ENCODE measurements at places on chromosomes 11 and 22.

GRCh38 chr11:37298173-37298572, 700.1 kb upstream of the RAG2 start:
- DNase-seq = no peak

GRCh38 chr11:88629496-88629895, 292.0 kb upstream of the CTSC start:
- no peak for DNase-seq

DNA sequence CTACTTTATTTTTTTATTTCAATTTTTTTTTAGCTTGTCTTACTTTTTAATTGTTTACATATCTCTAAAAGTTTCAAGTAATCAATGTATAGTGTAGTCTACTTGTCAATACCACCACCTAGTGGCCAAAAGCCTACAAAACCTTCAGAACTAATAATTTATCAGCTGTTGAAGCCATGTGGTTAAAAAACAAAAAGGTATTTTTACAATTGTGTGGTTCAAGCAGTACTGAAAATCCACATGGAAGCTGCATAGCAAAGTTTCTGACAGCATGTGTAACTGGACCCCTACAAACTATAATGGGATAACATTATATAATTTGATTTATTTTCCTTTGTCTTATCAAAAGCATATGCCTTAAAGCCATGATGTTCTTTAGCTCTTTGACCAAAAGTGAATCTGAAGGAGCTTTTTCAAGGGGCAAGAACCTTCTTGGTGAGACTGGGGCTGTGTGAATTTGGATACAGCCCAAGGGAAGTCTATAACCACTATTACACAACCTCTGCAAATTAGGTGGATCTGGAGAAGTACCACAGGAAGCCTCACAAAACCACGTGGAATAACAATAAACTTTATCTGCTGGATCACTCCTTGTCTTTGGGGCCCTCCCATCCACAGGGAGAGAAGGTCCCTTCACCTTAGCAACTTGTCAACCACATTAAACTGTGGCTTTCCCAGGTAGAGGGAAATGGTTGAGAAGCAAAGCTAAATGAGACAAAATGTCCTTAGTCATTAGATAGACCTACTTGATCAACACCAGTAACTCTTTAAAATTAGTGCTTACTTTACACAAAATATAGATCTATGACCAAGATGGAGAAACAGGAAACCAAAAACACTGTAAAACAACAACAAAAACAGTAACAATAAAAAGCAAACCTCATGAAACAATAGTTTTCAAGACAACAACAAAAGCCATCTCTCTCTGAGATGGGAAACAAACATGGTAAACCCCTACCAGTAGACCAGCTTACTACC, 9.9 kb downstream of the NARS2 start:
- DNase-seq = peak; percentile 77

- DNase-seq = no peak
Measured at GRCh38 chr11:118625036-118625690, 17.7 kb downstream of the PHLDB1 start.

DNA sequence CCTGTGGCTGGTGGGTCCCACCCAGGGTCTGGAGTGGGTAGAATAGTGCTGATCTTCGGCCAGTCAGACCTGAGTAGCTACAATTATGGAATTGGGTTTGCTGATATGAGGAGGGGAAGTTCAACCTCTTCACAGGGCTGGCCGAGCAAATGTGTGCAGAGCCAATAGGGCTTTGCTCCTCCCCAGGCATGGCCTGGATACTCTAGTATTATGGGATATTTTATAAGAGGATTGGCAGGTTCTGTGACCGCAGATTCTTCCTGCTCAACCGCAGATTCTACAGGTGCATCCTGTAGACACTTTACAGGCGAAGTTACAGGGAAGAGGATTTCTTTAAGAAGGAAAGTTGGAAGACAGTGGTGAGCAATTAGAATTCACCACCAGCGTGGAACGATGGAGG, 44.3 kb downstream of the TBC1D22A start:
- no peak for DNase-seq

DNA sequence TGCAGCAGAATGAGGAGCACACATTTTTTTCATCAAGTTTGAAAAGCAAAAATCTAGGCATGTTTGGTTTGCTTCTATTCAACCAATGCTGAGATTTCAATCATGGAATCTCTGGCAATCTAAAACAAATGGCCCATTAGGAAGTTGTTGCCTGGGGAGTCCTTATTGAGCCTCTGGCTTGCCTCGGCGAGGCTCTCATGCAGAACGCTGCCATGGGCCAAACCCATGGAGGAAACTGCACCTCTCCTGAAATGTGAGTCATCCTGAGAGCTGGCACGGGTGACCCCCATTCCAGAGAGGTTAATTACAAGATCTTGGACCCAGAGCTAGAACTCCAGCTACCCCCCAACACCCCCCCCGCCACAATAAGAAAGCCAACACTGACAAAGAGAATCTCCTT, 80.7 kb downstream of the MN1 start:
- DNase-seq = no peak

DNA sequence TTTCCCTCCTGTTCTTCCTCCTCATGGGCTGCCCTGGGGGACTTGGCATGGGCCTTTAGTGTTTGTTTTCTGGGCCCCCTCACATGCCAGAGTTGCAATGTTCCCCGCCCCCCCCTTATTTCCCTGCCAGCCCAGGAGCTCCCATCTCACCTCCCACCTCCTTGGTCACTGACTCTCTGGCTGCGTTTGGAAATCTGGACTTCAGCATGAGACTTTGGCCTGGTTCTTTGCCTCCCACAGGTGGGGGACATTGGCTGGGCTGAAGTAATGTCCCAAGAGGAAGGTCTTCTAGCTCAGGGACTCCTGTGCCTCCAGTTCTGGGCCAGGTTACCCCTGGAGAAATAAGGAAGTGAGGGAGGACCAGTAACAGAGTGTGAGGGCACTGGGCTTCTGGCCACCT, 7.0 kb downstream of the MTFP1 start:
- no peak for DNase-seq

GRCh38 chr22:43303751-43304150, 39.4 kb downstream of the SCUBE1 start:
- DNase-seq = no peak

DNA sequence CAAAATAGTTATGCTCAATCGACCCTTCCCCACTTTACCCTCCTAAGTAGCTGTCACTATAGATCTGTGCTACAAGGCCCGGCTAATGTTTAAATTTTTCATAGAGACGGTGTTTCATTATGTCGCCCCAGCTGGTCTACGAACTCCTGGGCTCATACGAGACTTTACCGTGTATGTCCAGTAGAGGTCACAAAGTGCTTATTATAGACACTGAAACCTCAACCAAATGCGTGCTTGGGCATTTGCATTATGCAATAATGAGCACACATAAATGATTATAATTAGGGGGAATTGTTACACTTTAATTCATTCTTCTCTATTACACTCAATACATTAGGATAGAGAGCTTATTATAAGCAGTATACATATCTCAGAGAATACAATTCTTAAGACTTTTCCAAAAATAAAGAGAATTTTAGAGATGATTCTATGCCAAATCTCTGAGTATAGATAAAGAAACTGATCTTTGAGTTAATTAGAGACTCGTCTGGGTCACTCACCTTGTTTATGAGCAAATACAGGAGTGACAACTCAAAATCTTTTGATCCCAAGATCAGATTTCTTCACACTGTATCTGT, 12.5 kb upstream of the MRPL16 start:
- DNase-seq = peak; percentile 62

- no peak for DNase-seq
Measured at GRCh38 chr11:57276971-57277675, 40.1 kb upstream of the APLNR start.

- no peak for DNase-seq
Measured at GRCh38 chr11:455566-456147, 5.6 kb downstream of the PTDSS2 start.

GRCh38 chr22:42967933-42968332, 47.0 kb downstream of the PACSIN2 start:
- DNase-seq = peak; percentile 27

- no peak for DNase-seq
Measured at GRCh38 chr11:22449441-22449840, 111.3 kb downstream of the SLC17A6 start.

- no peak for DNase-seq
Measured at GRCh38 chr22:19988965-19989724, 27.5 kb downstream of the ARVCF start.

DNA sequence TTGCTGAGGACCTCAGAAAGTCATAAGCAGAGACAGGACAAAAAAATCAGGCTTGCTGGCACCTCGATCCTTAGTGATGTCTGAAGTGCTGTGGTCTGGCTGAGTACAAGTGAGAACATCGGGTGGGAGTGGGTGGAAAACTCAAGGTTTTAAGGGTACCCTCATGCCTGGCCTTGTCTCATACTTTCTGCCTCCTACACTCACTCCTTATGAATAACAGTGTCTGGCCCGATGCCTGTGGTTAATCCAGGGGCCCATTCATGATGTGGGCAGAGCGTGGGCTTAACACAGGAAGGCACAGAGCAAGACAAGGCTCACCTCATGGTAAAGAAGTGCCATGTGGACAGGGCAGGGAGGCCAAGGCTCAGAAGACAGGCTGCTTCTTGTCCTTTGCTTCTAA, 11.0 kb upstream of the UCP3 start:
- peak; percentile 32 for DNase-seq

GRCh38 chr11:123742031-123742723, 717 bp upstream of the ZNF202 start:
- peak; percentile 13 for DNase-seq

DNA sequence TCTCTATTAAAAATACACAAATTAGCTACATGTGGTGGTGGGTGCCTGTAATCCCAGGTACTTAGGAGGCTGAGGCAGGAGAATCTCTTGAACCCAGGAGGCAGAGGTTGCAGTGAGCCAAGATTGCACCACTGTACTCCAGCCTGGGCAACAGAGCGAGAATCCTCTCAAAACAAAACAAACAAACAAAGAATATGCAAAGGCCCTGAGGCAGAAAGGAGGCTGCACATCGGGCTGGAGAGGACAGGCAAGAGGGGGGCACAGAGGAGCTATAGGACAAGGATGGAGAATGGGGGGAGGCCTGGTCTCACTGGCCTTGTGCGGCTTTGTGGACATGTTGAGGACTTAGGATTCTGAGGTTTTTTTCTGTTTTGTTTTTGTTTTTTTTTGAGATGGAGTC, 8.4 kb downstream of the TRIOBP start:
- DNase-seq = no peak

- no peak for DNase-seq
Measured at GRCh38 chr11:44711113-44711786, 15.5 kb upstream of the TSPAN18 start.

DNA sequence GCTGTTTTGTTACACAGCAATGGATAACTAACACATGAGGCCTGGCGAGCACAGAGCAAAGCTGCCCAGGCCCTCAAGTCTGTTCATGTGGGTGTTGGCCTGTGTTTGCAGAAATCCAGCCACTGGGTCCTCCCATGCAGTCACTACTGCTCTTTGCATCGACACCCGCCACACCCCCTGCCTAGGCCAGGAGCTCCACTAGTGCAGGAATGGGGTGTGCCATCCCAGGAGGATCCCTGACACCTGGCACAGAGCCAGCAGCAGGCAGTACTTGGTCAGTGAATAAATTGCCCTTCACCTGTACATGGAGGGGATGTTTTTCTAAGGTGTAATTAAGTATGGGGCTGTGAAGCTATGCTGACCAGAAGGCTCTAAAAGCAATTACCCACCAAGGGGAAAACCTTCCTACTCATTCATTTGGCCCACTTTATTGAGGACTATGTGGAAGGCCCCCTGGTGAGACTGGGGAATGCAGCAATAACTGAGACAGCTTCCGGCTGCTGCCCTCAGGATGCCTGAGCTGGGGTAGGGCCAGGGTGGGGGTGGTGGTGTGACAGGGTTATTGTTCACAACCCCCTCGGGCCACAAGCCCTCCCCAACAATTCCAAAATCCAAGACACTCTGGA, 160.8 kb downstream of the CRYBB2 start:
- DNase-seq = no peak

GRCh38 chr11:3380706-3381545, 2.0 kb upstream of the ZNF195 start:
- DNase-seq = no peak

DNA sequence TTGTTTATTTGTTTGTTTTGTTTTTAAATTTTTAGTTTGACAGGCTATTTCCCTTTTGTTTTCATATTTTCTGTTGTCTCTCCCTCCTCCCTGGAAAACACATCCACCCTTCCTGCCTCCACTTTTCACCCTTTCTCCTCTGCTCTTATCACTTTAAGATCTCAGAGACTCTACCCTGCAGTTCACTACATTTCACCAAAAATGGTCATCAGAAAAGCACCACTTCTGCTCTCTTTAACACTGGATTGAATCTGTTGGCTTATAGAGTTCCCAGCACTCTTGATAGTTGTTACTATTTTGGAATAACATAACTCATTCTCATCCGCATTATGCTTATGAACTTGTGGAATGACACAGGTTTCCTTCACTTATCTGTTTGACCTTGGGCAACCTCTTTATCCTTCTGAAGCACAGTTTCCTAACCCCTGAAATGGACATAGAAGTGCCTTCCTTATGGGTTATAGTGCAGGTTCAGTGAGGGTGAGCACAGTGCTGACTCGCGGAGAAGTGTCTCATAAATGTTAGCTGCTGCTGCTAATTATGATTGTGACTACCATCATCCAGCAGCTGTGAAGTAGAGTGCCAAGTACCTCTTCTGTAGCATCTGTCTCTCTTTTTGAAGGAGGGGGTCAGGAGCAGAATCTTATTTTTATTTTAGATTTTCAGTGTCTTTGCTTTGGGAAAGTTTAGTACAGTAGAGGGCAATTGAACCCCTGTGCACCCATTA, 15.0 kb downstream of the TEAD1 start:
- DNase-seq = no peak

GRCh38 chr11:57800444-57801182, 39.0 kb downstream of the CTNND1 start:
- peak; percentile 72 for DNase-seq

GRCh38 chr11:134464981-134465730, 53.1 kb upstream of the B3GAT1 start:
- DNase-seq = no peak

GRCh38 chr11:100072131-100072530, 615.0 kb upstream of the ARHGAP42 start:
- no peak for DNase-seq

- DNase-seq = no peak
Measured at GRCh38 chr11:62850911-62851806, 11.8 kb upstream of the WDR74 start.

DNA sequence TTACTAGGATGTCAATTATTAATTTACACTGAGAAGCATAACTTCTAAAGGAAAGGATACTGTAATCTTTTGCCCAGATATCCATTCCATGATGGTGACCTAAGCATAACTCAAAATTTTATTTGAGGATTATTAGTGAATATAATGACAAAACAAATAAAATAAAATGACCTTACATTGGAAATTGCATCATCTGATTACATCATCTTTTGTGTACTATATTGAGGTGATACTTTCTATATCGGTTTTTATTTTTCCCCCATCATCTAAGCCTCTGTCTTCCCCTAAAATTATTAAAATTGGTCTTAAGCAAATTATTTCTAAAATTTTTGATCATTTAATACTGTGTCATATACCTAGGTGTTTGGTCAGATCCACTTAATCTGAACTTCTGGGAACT, 150.1 kb upstream of the CTSC start:
- DNase-seq = no peak

All from CD4-positive, alpha-beta T cell treated with Interleukin-21 for 1 hour (primary cell).